ENCODE measurements at places on chromosomes 7 and 10.

DNA sequence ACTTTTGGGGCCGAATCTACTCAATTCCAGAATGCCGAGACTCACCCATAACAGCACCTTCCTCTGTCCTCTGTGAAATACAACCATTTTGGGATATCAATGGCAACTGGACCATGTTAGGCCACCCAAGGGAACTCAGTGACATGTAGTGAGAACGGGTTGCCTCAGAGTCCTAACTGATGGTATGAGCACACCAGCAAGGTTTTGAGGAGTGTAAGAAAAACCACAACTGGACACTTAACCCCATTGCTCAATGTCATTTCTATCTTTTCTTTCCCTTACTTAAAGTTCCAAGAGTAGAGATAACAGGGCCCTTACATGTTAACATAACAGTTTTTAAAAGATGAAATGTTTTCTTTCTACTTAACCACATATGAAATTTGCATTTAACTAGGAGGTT is 67.1 kb downstream of the TNS3 start:
- DNase-seq = no peak

DNA sequence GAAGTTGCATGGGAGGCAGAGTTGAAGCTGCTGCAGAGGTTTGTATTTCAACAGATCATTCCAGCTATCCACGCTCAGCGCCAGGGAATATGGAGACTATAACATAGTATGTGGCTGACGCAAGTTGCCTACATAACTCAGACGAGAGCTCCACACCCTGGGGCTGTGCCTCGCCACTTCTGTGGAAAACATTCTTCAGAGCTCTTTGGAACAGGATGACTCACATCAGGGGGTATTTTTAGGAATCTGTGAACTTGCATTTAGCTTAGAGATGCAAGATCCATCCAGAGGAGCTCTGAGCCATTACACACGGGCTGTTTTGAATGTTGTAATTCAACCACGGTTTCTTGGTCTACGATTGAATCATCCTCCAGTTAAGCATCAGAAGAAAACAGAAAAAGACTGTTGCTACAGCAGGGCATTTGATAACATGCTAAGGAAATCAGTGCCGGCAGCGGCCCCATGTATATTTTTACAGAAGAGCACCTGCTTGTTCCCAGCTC is 481.5 kb upstream of the AKR1E2 start:
- DNase-seq = no peak

GRCh38 chr7:7895754-7896153 is 72.8 kb upstream of the GLCCI1 start:
- DNase-seq = no peak

DNA sequence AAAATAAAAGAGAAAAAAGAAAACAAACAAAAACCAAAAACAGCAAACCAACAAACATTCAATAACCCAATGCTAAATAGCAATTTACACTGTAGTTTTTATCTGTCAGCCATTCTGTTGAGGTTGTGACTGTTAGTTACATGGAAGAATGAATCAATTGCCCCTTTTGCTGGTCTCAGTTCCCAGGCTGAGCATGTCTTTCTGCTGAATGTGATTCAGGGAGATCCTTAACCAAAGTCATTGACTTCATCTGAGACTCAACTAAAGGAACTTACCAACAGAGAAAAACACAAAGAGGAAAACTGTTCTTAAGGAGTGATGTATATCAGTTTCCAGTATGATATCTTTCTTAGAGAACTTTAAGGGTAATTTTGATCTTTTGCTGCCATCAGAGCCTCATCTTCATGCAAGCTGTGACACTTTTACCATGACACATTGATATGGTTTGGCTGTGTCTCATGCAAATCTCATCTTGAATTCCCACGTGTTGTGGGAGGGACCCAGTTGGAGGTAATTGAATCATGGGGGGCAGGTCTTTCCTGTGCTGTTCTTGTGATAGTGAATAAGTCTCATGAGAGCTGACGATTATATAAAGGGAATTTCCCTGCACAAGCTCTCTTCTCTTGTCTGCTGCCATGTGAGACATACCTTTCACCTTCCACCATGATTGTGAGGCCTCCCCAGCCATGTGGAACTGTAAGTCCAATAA is 469.8 kb downstream of the KIF20B start:
- DNase-seq = no peak

GRCh38 chr10:43778571-43778970 is 129.9 kb upstream of the ZNF32 start:
- no peak for DNase-seq

GRCh38 chr7:138282997-138283396 is 177.1 kb upstream of the TRIM24 start:
- no peak for DNase-seq

GRCh38 chr7:35021445-35021844 is 15.8 kb downstream of the DPY19L1 start:
- DNase-seq = no peak

DNA sequence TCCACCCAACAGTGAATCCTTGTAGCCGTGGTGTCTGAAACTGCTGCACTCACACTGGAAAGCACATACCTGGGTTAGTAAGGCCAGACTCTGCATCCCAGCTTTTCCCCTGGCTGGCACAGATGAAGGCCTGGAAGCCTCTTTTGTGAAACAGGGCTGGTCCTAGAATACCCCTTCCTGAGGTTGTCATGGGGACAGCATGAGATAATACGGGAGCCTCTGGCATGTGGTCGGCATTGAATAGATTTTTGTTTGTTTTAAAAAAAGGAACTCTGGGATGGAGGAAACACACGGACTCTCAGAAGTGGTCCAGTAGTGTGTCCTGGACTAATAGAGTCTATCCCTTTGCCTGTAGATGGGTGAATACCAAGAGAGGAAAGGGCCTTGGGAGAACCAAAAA is 129.7 kb downstream of the TMEM178B start:
- no peak for DNase-seq

DNA sequence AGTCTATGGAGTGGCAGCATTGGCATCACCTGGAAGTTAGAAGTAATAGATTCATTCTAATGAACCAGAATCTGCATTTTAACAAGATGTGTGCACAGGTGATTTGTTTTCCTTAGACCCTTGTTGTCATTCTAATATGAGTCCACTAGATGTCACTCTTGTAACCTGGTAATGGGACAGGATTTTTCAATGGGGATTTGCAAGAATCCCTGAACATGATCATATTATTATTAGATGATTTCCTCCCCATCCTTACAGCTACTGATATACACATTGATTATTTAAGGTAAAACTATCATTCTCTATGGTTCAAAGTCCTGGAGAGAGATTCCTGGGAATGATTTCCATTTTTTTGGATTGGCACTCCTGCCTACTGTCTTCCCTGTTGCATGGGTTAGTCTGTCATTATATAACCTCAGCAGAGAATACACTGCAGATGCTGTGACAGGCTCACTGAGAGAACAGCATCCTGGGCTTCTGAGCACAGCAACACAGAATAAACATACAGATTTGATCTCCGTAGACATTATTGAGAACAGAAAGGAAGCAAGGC is 194.9 kb downstream of the SUGCT start:
- peak; percentile 21 for DNase-seq

DNA sequence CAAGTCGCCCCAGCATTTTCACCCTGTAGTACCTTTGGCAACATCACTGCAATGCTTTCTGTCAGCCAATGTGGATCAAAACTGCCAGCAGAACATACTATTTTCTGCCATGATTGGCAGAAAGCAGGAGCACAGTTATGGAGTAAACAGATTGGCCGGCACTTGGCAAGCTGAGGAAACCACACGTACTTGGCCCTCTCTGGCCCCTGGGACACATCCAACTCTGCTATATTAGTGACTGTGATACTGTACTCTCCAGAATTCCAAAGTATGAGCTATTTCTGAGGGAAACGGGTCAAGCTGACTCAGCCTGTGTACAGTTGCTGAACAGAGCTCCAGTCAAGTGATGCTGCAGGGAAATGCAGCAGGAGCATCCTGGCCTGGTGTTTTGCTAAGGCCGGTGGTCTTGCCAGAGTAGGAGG is 39.8 kb upstream of the LANCL2 start:
- no peak for DNase-seq

- no peak for DNase-seq
These were observed 163.1 kb downstream of the GFRA1 start for GRCh38 chr10:116109881-116110280.

GRCh38 chr10:34049887-34050286 is 715.4 kb upstream of the NRP1 start:
- no peak for DNase-seq

GRCh38 chr10:55653531-55653930 is 707.5 kb downstream of the ZWINT start:
- no peak for DNase-seq

Data from CD4-positive, alpha-beta memory T cell (primary cell).